Activated naive CD8-positive, alpha-beta T cell treated with anti-CD3 and anti-CD28 coated beads, Interleukin-2, amount 50 U/mL, for 16 hours (primary cell): ENCODE measurements at places on chromosomes 5 and 9.

DNA sequence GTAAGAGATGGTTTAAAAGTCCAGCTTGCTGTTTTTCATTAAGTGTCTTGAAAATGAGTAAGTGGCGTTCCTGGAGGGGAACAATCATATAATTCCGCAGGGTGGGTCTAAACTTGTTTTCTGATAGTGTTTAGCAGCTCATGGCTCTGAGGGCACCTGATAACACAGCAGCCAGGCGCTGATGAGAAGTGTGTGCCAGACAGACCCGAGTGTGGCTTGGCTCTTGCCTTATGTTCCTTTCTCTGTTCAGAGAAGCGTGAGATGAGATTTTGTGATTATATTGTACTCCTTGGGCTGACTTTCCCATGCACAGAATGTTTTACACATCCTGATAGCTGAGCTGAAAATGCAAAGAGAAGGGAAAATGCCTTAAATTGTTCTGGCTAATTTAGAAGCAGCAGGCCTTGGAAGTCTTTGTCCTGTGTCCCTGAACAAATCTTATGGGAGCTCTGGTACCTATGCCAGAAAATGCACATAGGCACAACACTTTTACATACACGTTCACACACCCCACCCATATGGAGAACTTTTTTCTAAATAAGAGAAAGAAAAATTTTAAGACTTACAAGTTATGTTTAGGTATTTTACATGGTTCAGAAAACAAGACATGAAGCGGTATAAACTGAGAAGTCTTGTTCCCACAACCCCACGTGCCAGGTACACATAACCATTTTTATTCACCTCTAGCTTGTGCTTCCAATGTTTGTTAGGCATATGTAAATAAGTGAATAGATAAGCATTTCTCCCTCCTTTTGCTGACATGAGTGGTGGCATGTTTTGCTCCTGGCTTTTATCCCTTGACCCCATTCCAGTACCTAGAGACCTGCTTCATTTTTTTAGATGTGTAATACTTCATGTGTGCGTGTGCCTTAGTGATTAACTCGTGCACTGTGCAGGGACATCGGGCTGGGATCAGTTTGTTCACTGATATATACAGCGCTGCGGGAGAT lies 152.2 kb upstream of the OTULINL start:
- no peak for DNase-seq

DNA sequence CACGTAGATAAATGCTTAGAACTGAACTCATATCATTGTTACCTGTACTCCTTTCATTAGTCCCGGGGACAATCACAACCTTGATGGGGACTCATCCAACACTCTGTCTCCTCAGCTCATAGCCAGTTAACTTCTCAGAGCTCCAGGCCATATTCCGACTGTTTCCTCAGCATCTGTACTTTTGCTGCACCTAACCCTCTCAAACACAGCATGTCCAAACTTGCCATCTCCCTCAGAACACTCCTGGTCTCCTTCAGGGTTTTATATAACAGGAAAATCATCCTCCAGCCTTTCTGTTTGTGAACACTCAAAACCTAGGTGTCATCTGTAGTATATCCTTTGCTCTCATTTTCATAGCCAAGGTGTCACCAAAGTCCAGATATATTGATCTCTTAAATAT lies 150.5 kb downstream of the CDH6 start:
- no peak for DNase-seq

DNA sequence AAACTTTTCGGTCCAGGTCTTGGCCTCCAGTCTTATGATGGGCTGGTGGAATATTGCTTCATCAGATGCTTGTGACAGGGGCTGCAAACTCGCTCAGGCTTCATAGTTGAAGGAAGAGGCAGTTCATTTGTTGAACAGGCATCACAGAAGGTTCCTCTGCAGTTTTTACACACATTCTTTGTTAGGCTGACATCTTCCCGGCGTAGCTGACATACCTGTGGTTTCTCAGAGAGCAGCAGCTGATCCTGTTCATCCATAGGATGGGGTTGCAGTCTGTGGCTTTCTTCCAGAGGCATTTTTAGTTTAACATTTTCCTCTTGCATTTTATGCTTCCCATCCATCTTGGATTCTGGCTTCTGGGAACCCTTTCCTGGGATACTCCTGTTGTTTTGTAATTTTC lies 1255.2 kb downstream of the EFNA5 start:
- no peak for DNase-seq

DNA sequence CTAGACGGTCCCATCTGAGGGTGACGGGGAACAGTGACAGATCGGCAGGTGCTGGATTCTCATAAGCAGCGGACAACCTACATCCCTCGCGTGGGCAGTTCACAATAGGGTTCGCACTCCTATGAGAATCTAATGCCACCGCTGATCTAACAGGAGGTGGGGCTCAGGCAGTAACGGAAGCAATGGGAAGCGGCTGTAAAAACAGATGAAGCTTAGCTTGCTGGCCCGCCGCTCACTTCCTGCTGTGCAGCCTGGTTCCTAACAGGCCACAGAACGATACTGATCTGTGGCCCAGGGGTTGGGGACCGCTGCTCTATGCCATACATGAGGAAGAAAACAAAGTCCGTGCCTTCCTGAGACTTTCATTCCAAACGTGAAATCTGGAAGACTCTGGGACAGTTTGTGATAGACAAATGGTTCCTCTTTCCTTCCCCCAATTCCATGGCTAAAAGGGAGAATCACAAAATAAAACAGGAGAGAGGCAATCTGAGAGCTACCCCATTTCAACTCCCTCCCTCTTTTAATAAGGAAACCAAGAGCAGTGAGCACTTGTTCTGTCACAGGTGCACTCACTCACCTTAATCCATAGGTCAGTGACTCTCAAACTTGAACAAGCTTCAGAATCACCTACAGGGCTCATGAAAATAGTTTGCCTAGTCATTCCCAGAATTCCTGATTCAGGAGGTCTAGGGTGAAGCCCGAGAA lies 12.1 kb downstream of the PDCL start:
- no peak for DNase-seq

DNA sequence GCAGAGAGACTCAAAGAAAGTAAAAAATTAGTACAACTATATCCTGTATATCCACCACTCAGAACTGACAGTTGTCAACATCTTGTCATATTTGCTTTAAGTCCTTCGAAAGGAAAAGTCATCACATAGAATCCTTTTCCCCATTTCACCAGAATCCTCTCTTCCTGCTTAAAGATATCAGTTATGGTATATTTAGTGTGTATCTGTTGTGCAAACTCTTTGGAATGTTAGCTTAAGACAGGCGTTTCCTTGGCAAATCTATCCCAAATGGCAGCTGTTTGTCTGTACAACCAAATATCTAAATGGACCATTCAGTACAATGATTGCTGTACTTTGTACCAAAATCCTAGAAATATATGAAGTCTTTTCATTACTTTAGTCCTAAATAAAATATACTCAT lies 98.5 kb downstream of the ITGA1 start:
- no peak for DNase-seq

- no peak for DNase-seq
Measured at GRCh38 chr9:1723522-1724015, 291.6 kb upstream of the SMARCA2 start.

DNA sequence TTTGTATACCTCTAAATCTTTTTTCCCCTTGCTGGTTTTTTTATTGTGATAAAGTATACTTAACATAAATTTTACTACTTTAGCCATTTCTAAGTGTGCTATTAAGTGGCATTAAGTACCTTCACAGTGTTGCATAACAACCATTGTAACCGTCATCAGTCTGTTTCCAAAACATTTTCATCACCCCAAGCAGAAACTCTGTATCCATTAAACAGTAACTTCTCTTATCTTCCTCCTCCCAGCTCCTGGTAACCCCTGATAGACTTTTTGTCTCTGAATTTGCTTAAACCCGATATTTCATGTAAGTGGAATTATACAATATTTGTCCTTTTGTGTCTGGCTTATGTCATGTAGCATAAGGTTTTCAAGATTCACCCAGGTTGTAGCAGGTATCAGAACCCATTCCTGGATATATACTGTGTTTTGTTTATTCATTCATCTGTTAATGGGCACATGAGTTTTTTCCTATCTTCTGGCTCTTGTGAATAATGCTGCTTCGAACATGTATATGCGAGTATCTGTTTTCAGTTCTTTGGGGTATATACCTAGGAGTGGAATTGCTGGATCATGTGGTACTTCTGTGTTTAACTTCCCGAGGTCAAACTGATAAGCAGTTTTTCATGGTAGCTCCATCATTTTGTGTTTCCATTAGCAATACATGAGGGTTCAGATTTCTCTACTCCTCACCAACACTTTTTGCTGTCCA lies 66.4 kb downstream of the EHMT1 start:
- DNase-seq: no peak

- DNase-seq: no peak
Measured at GRCh38 chr9:35628389-35628991, 10.3 kb upstream of the CD72 start.

- DNase-seq: no peak
Measured at GRCh38 chr9:16046713-16047112, 493.9 kb downstream of the CCDC171 start.

DNA sequence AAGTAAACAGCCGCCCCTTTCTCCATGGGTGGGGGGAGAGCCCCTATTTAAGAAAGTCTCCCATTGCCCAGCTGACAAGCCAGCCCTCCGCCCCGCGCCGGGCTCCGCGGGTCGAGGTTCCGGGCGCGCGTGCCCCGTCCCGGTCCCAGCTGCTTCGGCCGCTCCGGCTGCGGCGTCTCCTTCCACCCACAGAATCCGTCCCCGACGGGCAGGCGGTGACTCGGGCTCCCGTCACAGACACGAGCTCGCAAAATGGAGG lies 223 bp downstream of the NR3C1 start:
- no peak for DNase-seq

- DNase-seq: no peak
Measured at GRCh38 chr5:135487839-135488514, 35.8 kb upstream of the TIFAB start.

- DNase-seq: no peak
Measured at GRCh38 chr9:137267933-137268355, 9.6 kb upstream of the TOR4A start.

GRCh38 chr5:73304381-73304780 lies 131.4 kb downstream of the TMEM174 start:
- DNase-seq: no peak

DNA sequence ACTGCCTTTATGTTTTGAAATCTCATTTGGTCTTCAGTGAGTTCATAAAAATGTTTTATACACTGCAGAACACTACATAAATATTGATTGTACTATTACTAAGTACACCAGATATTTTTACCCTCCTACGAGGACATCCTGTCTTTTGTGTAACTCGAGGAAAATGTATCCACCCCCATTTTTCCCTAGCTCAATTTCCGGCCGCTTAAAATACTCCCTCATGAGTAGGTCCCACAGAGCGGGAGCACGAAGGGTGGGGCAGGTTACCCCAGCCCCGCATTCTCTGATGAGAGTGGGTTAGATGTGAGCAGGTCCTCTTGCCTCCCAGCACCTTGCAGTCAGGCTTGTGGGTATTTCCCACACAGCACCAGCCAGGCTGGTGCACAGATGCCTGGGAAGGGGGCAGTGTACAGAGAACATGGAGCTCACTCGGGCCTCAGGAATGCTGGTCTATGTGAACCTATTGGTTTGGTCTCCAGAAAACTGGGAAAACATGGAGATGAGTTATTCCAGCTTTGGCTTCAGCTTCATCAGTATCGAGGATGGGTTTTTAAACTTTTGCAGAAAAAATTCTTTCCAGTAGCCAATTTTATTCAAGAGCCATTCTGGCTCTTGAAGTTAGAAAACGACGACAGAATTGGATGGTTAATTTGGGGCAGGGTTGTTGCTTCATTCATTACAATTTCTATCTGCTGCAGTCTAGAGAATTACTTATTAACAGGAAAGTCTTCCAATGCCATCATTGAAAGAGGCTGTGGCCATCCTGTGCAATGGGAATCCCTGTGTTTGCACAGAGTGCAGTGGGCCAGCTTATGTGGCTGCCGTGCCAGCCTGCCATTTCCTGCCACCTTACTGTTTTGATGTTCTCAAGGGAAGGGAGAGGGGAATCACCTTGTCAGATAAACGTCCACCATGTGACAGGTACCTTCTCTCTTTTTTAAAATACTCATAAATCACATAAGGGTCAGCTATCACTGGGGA lies 73.2 kb downstream of the WDR41 start:
- no peak for DNase-seq

GRCh38 chr9:137053944-137054931 lies at the start of gene ENTPD2:
Gene ENTPD2 (minus strand): TSS chr9:137054061. CDS start chr9:137053997, 64 bp downstream.
- no peak for DNase-seq
